Kidney (tissue), 22 donors: ENCODE measurements at places on chromosomes 4 and X. TPM values are rescaled to one million over a fixed set of nuclear protein-coding genes. Genes with fewer than 3 reads are reported as not detected.

The HDAC6 gene
- 96.9 TPM for total RNA-seq

The TMEM175 gene
- 31.1 TPM for total RNA-seq

The NPY2R gene
- 0.54 TPM for total RNA-seq

The CBR4 gene
- 28.6 TPM for total RNA-seq

The NAA11 gene
- total RNA-seq: not detected

The CCDC158 gene
- total RNA-seq: 1.0 TPM

The GDPD2 gene
- total RNA-seq: 7.0 TPM

The PIN4 gene
- 11.0 TPM for total RNA-seq

The TREX2 gene
- total RNA-seq: 1.4 TPM

The FUNDC2 gene
- total RNA-seq: 98.2 TPM

The TDO2 gene
- total RNA-seq: 1.3 TPM

The TECRL gene
- total RNA-seq: not detected

The IRS4 gene
- total RNA-seq: not detected

The PALLD gene
- 120 TPM for total RNA-seq

The NRK gene
- total RNA-seq: 5.0 TPM

The IL2RG gene
- 15.0 TPM for total RNA-seq
